ELR (cell line): ENCODE measurements at places on chromosomes 6 and 20.
A peak's percentile ranks its signal among the peaks of the same experiment; 100 is the strongest.

DNA sequence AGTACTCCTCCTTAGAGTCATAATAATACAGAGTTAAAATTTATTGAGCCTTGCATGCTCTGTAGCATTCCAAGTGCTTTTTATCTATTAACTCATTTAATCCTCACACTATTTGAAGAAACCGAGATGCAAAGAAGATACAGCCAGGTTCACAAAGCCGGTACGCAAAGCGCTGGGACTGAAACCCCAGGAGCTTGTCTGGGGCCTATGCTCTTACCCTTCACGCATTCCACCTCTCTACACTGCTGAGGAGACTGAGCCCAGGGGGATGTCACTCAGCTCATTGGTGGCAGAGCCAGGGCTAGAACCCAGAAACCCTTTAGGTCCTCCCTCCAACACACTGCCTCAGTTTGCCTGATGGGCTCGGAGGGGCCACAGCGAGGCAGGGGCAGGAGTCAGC is 19.7 kb upstream of the MRPS18A start:
- DNase-seq = no peak

- DNase-seq = no peak
These were observed 194.0 kb downstream of the ARHGAP18 start for GRCh38 chr6:129516005-129516404.

DNA sequence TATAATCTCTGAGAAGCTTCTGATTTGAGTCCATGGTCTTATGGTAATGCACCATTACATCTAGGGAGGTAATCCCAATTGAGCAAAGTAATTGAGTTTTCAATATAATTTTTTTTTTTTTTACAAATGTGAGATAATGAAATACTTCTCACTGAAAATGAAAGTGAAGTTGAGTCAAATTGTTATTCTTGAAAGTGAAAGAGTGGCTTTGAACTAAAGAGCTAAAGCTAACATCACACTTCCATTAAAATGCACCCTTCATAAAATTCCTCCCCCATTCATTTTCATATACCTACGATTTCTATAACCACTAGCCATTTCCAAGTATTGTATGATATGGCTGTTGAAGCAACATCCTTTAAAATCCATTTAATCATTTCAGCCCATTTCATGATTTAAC is 149.1 kb upstream of the IMPG1 start:
- no peak for DNase-seq

GRCh38 chr20:56157530-56158203 is 90.9 kb upstream of the MC3R start:
- DNase-seq = no peak

- DNase-seq = no peak
These were observed 13.8 kb upstream of the DST start for GRCh38 chr6:56656466-56656865.

DNA sequence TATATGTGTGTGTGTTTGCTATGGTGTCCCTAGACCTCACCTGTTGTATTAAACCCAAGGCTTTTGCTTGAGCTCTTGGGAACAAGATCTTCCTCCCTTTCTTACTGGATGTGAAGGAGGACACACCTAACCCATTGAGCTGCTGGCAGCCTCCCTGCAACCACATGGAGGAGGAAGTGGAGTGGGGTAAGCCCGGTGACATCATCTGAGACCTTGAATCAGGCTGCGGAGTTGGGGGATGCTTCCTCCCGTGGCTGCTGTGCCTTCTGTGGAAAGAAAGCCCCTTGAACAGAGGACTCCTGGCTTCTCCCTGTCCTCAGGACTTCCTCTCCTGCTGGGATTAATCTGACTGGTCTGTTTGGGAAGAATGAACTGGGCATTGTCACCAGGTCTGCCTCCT is 3.3 kb downstream of the CST11 start:
- peak; percentile 26 for DNase-seq

DNA sequence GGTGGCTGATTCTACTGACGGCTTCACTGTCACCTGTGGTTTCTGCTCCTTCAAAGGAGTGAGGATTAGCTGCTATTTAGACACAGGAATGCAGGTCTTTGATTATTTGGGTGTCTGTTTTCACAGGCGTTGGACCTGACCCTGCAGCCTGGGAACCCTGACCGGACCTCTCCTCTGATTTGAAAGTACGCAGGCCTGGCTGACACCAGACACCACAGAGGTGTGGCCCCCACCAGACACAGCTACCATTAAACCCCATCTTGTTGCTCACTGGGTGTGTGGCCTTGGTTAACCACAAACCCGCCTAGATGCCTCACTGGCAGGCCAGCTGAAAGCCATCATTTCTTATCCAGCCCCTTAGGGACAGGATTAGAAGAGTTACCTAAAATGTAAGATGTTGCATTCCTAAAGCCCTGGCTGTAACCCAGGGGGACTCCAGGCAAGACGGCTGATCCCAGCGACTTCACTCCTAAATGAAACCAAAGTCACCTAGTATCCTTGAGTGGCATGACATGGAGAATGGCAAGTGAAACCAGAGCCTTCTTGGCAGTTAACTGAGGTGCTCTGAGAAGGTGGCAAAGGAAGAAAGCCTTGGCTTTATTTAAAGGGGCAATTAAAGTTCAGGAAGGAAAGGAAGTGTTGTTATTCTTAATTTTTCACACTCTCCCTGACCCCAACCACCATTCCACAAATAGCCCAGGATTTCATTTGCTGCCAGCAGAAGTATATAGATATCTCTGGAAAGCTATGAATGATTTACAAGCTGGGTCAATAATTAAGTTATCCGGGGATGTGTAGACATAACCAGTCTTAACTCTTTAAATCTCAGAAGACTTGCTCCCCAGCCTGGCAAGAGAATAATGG is 169.9 kb downstream of the QRSL1 start:
- peak; percentile 75 for DNase-seq

- no peak for DNase-seq
These were observed 154.0 kb downstream of the TSHZ2 start for GRCh38 chr20:53126185-53126584.

- no peak for DNase-seq
These were observed 40.9 kb downstream of the PSMB1 start for GRCh38 chr6:170512249-170512648.

- no peak for DNase-seq
These were observed 596.1 kb downstream of the QKI start for GRCh38 chr6:164010441-164011103.

- DNase-seq = no peak
These were observed 556.0 kb upstream of the GJE1 start for GRCh38 chr6:141576751-141577150.

GRCh38 chr20:15012566-15012965 is 675.2 kb upstream of the FLRT3 start:
- no peak for DNase-seq

DNA sequence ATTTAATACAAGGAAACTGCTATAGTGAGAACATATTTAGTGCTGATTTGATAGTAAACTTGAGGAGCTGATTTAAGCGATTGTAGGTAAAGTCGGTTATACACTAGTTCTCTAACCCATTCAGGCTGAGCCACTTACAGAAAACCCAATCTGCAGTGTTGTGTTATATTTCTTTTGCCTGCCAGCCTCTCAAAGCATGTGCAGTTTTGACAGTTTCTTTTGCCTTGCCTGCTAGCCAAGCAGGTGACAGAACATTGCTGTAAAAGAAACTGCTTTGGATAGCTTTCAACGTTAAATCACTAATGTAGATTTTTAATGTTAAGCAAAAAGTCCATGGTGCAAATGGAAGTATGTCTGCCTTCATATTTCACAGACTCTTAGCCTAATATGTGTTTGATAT is 982.9 kb downstream of the EYS start:
- no peak for DNase-seq

GRCh38 chr6:108451816-108452215 is 108.9 kb upstream of the FOXO3 start:
- DNase-seq = no peak

DNA sequence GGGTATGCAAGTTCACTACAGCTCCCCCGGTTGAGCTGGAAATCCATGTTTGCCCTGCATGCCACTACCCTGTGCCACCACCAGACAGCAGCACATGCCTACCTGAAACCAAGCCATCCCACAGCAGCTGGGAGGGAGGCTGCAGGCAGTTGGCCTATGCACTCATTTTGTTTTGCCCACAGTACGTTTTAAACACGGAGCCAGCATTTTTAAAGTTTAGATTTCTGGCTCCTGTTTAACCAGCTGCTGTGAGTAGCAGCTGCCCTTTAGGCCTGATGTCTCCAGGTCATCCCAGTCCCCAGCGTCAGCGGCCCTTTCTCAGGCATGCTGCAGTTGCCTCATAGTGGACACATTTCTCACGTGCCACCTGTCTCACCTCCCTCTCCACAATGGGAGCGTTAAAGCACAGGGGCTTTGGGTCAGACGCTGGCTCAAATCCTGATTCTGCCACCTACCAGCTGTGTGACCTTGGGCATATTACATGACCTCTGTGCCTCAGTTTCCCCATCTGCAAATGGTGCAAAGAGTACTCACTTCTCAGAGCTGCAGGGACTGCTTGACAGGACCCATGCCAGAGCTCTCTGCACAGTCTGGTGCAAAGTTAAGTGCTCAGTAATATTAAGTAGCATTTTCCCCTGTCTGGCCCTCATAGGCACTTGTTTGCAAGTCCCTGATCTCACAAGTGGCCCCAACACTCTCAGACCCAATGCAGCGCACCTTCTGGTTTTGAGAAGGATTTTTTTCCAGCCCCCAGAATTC is 8.2 kb upstream of the UBE2V1 start:
- DNase-seq = peak; percentile 82

GRCh38 chr6:130624046-130624445 is 203.2 kb upstream of the SMLR1 start:
- peak; percentile 61 for DNase-seq

DNA sequence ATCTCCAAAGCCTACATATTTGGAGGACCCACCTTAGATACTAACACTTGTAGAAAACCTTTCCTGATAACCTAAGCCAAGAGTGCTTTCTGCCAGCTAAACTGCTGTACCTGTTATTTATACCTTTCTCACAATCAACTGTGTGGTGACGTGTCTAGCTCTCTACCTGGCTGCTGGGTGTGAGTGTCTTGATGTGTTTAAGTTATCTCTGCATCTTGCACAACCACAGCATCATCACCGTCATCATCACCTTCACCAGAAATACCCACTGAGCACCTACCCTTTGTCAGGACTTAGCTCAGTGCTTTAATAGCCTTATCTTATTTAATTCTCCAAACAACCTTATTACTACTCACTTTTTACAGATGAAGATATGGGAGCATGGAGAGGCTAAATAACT is 431.3 kb downstream of the MAFB start:
- no peak for DNase-seq

GRCh38 chr20:5949943-5950270 is 426 bp downstream of the TRMT6 start:
- DNase-seq = peak; percentile 15

DNA sequence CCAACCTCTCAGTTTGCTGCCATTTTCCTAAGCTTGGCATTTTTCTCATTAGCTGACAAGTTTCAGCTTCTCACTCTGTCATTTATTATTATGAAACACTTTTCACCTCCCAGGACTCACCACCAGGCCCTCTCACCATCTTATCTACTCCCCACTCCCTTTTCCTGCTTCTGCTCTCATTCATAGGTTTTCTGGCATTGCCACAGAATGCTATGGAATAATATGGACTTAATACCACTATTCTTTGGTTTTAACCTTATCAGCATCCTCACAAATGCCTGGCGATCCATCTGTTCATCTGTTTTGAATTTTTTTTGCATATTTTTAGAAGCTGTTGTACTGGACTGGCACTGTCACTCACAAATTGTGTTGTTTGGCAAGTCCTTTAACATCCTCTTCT is 16.4 kb upstream of the LAMA4 start:
- no peak for DNase-seq

GRCh38 chr6:6986344-6986743 is 121.4 kb upstream of the RREB1 start:
- no peak for DNase-seq

DNA sequence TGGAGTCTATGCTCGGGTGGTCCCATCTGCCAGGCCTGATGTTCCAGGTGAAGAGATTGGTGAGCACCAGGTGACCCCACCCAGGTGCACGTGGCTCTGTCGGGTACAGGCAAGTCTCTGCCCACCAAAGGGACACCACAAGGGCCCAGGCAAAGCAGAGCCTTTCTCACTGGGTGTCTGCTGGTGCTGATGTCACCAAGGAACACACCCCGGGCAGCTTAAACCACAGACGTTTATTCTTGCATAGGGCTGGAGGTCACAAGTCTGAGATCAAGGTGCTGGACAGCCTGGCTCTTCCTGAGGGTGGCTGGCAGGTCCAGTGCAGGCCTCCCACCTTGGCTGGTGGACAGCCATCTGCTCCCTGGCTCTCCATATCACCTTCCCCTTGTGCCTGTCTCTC is 100.7 kb upstream of the CD93 start:
- DNase-seq = no peak

DNA sequence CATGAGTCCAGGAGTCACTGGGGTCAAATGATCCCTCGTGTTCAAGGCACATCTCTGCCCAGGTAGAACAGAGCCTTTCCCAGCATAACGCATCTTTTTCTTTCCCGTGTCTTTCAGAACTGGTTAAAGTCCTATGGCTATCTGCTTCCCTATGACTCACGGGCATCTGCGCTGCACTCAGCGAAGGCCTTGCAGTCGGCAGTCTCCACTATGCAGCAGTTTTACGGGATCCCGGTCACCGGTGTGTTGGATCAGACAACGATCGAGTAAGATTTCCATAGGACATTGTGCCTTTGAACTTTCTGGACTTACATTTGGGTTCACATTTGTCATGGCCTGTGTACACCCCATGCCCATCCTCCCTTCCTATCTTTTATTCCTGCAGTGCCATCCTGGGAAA is 20.2 kb downstream of the MMP24 start:
- no peak for DNase-seq

- no peak for DNase-seq
These were observed 14.9 kb downstream of the APCDD1L start for GRCh38 chr20:58500256-58500655.

DNA sequence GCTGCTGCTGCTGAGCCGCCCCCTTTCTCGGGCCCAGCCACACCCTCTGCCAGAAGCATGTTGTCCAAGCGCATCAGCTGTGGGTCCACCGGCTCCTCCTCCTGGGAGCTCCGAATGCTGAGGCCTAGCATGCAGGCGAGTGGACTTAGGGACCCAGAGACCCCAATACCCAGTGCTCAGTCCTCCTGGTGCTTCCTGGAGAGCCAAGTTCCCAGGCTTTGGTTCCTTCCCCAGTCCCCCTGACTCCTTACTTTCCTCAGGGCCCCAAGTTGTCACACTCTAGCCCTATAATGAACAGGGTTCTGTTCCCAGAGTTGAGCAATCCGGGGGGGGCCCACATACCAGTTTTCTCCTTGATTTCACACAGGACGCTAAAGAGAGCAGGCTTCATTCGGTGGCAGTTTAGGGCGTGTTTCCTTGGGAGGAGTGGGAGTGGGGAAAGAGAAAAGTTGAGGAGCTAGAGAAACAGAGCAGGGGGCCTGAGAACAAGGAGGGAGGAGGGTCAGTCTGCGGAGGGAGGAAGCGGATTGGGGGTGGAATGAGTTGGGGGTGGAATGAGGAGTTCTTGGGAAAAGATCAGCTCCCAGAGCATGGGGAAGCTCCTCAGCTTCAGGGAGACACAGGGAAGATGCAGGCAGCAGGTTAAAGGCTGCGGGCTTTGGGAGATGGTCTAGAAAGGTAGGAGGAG is 1.5 kb downstream of the PBX2 start:
- peak; percentile 12 for DNase-seq

DNA sequence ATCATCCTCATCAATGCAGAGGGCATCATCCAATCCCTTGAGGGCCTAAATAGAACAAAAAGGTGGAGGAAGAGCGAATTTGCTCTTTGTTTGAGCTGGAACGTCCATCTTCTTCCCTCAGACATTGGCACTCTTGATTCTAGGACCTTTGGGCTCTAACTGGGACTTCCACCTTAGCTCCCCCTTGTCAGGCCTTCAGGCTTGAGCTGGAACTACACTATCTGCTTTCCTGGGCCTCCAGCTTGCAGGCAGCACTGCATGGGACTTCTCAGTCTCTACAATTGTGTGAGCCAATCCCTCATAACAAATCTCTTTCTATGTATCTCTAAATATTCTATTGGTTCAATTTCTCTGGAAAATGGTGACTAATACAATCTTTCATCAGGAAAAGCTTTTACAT is 155.4 kb downstream of the MCHR2 start:
- no peak for DNase-seq
